Uterine smooth muscle cell (primary cell): ENCODE measurements at places on chromosomes 16 and 17. TPM values are rescaled to one million over a fixed set of nuclear protein-coding genes. Genes with fewer than 3 reads are reported as not detected.

Gene GPRC5B
- total RNA-seq: 0.55 and 1.1 TPM in 2 replicates

Gene ZMYND15
- not detected in 2 replicates for total RNA-seq

Gene CCL4L2
- not detected in 2 replicates for total RNA-seq

Gene TBC1D3E
- 0.11 TPM in 1 of 2 replicates, not detected in the other for total RNA-seq

Gene GRB7
- total RNA-seq: 0.37 and 1.00 TPM in 2 replicates

Gene GAS2L2
- total RNA-seq: under 0.01 TPM in 1 of 2 replicates, not detected in the other

Gene PPL
- total RNA-seq: 0.44 and 0.75 TPM in 2 replicates

Gene SHCBP1
- total RNA-seq: 20.4 and 71.8 TPM in 2 replicates
